ENCODE measurements at places on chromosomes 5 and 9.

GRCh38 chr5:112762113-112762810, 24.6 kb downstream of the APC start:
- no peak for DNase-seq

DNA sequence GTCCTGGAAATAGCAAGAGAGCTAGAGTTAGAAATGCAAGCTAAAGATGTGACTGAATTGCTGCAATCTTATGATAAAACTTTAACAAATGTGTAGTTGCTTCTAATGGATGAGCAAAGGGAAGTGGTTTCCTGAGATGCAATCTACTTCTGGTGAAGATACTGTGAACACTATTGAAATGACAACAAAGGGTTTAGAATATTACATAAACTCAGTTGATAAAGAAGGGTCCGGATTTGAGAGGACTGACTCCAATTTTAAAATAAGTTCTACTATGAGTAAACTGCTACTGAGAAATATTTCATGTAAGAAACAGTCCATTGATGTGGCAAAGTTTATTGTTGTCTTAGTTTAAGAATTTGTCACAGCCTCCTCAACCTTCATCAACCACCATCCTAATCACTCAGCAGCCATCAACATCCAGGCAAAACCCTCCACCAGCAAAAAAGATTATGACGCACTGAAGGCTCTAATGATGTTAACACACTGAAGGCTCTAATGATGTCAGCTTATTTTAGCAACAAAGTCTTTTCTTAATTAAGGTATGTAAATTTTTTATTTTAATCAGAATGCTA, 376.2 kb downstream of the CDH10 start:
- DNase-seq, result no peak

DNA sequence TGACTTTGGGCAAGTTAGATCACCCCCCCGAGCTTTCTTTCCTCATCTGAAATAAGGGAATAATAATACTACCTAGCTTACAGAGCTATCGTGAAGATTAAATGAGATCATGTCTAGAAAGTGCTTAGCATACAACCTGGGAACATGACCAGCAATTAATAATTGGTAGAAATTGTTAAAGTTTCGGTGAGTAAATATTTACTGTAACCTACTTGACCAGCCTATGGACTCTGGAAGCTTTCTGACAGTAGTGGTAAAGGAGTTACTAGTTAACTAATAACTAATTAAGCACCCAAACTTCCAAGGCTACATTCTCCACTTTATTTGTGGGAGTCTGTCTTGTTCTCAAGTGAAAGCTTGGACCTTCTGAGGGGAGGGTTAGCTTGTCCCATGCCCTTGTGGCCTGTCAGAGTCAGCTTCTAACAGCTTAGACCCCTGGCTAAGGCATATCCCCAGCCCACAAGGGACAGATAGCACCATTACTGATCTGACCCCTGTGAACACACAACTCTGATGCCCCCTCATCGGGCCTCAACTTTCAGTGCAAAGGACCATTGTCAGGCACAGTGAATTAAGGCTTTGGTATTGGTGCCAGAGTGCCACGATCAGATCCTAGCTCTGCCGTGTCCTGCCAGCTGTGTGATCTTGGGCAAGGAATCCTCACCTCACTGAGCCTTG, 58.7 kb upstream of the SAP30L start:
- DNase-seq, result no peak

DNA sequence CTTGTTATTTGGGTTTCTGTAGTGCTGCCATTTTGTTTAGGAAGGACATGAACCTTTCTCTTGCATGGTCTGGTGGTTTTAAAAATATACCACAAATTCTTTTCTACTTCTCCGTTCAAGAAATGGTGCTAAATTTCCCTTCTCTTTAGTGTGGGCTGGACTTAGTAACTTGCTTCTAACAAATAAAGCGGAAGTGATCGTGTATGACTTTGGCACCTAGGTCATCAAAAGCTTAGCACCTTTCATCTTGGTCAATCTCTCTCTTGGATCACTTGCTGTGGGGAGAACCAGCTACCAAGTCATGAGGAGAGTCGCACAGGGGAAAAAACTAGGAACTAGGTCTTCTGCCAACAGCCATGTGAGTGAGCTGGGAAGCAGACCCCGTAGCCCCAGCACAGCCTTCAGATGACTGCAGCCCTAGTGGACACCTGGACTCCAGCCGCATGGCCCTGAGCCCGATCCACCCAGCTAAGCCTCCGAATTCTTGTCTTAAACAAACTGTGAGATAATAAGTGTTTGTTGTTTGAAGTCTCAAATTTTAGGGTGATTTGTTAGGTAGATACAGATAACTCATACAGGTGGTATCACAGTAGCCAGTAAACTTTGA, 87.7 kb upstream of the CKMT2 start:
- no peak for DNase-seq

- DNase-seq, result no peak
Observed at GRCh38 chr9:122904466-122904822, 715 bp downstream of the RC3H2 start.

- no peak for DNase-seq
Observed at GRCh38 chr9:129693741-129694140, 28.3 kb downstream of the PRRX2 start.

GRCh38 chr9:96006961-96007360, 131.5 kb downstream of the ERCC6L2 start:
- no peak for DNase-seq

DNA sequence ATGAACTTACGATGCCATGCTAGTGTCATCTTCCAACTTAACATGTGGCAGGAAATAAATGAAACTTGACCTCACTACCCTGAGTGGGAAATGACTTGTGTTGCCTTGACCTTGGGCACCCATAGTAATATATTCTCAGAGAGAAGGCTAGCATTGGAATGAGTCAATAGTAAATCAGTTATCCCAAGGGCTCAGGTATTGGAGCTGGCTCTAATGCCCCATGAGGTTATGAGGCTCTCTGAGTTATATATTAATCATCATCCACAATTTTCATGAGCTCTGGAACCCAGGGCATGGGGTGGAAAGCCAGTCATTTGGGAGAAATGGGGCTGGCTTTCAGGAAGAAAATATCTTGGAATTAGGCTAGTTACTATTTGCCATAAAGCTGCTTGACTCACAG, 42.4 kb upstream of the SMIM32 start:
- no peak for DNase-seq

DNA sequence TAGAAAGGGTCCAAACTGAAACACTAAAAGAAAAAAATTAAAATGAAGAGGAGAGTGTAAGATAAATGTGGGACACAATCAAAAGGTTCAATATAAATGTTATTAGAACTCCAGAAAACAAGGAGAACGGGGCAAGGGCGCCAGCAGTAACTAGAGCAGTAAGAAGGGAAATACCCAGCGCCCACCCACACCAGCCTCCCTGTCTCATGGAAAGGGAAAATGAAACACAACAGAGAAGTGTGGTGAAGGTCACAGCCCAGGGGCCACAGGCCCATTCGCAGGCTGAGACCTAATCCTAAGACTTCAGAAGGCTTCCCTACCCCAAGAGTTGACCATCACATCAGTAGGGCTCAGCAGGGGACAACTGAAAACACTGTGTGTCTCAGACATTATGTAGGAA, 45.8 kb upstream of the CLK4 start:
- DNase-seq, result no peak

DNA sequence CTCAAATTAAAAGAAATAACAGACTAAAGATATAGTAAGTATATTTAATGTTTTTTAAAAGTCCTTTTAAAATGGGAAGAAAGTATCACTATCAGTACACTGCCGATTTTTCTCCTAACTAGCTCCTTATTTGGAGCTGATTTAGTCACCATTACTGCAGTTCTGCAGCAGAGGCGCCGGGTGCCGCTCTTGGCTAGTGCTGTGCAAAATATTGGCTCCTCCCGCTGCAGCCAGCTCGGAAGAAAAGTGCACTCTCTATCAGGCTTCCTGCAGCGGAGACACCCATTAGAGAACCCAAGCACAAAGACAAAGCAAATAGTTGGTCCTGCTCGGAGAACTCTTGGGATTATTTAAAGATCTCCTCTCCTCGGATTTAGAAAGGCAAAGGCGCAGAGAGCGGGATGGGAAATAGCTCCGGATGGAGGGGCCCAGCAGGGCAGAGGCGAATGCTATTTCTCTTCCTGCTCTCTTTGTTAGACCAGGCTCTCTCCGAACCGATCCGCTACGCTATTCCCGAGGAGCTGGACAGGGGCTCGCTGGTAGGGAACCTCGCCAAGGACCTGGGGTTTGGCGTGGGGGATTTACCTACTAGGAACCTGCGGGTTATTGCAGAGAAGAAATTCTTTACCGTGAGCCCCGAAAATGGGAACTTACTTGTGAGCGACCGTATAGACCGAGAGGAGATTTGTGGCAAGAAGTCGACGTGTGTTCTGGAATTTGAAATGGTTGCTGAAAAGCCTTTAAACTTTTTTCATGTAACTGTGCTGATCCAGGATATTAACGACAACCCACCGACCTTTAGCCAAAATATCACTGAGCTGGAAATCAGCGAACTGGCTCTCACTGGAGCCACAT, at the start of gene PCDHGB3:
Gene PCDHGB3, plus strand, starts transcription at position 249 of the 855 bp plus-strand sequence. Its CDS starts 153 bp downstream, at position 402.
- no peak for DNase-seq

GRCh38 chr5:154421868-154422267, 23.9 kb upstream of the SAP30L start:
- DNase-seq, result no peak

GRCh38 chr5:173963867-173964441, 25.0 kb upstream of the C5orf47 start:
- no peak for DNase-seq

DNA sequence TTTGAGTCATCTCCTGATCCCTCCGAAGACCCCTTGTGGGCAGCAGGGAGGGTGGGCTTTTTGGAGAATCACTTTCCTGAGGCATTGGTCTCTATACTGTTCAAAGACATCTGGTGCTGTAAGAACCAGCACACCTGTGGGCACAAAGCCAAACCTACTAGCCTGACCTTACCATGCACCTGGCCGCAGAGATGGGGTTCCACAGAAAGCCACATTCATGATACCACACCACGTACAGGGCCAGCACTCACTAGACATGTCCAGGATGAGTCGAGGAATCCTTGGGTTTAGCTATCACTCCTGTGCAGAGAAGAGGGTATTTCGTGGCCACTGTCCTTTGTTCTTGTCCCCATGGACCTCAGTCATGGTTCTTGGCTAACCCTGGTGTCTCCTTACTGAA, 203.4 kb downstream of the CACNA1B start:
- DNase-seq, result no peak

DNA sequence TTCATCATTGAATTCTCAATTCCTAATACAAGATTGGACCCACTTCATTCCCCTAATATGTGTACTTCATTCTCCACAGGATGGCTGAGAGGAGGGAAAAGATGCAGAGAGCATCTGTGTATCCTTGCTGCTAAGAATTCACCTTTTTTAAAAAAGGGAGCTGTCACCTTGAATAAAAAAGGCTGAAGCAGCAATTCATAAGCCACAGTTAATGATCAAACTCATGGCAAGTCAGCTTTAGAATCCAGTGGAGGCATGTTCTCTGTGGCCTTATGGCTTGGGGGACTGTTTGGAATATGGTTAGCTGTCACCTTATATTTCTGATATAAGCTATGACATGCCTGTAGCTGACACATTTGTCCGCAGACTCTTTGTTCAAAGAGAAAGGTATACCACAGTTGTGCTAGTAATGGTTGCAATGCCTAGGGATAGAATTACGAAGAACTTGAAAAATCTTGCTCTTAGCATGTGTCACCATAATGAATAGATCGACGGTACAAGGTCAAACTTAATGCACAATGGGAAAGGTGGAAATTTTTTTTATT, 256.8 kb upstream of the TNC start:
- DNase-seq, result no peak

DNA sequence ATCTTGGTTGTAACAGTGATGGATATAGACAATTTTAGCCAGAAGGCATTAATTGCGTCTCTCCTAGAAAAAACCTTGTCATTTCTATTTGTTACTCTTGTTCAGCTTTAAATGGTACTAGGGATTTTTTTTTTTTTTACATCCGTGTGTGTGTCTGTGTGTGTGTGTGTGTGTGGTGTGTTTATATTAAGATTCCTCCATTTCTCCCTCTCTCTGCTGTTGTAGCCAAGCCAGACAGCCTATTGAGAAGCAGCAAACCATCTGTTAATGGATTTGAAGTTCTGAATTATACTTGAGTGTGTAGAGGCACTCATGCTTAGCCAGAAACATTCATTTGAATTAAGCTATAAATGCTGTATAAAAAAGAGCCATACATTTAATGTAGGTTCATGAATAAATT, 72.3 kb downstream of the SLF1 start:
- no peak for DNase-seq

GRCh38 chr5:87008751-87009560, 258.7 kb upstream of the RASA1 start:
- DNase-seq, result no peak

DNA sequence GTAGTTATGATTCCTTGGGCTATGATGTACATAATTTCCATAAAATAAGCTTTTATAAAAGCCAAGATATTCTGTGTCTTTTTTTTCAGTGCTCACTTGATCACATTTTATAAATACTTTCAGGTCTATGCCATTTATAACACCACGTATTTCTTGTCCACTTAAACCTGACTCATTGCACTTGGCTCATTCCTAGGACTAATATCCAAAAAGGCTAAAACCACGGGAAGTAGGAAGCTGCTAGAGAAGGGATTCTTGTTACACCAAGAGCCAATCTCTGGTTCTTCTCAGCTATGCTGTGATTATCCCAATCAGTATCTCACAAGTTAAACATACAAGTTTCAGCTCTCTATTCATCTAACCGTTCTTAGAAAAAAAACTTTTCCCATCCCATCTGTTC, 80.4 kb upstream of the CDH6 start:
- DNase-seq, result no peak

- no peak for DNase-seq
Observed at GRCh38 chr5:95471942-95472341, 80.8 kb downstream of the FAM81B start.

DNA sequence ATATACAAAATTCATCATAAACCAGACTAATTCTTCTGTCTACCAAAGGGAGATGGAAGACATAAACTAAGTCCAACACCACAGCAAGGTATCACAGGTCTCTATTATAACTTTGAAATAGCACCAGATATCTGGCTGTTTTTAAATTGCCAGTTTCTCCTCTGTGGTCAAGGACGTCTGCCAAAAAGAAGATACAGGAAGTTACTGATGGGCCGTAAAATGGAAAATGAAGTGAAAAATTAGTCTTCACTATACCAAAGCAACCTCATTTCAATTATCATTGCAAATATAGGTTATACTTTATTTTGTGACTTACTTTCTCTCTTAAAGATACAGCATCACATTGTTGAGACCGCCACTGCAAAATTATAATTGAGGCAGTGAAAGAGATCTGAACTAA, 225.5 kb downstream of the NDUFS4 start:
- DNase-seq, result no peak

GRCh38 chr5:153711755-153712154, 221.3 kb downstream of the GRIA1 start:
- DNase-seq, result no peak

- no peak for DNase-seq
Observed at GRCh38 chr9:114002986-114003350, 75.1 kb downstream of the AMBP start.

GRCh38 chr9:20243841-20244240, 378.5 kb downstream of the MLLT3 start:
- no peak for DNase-seq

GRCh38 chr9:136840877-136841645, 1.2 kb upstream of the AJM1 start:
- peak; percentile 82 for DNase-seq
